ENCODE measurements at places on chromosomes 3 and 15. TPM values are rescaled to one million over a fixed set of nuclear protein-coding genes. Genes with fewer than 3 reads are reported as not detected.

Gene GP5
- polyA plus RNA-seq, result 0.65 TPM

- peak; percentile 47 for DNase-seq
These were observed 66.9 kb downstream of the RNF13 start for GRCh38 chr3:149879872-149880271.

Gene MYO1E
- 38.4 TPM for polyA plus RNA-seq

- no peak for DNase-seq
These were observed 100.5 kb downstream of the AKAP13 start for GRCh38 chr15:85480923-85481322.

Gene NEIL1
- 28.3 TPM for polyA plus RNA-seq
